Glomerular endothelial cell (primary cell): ENCODE measurements at places on chromosomes 3 and 15.
A peak's percentile ranks its signal among the peaks of the same experiment; 100 is the strongest.

GRCh38 chr15:62307551-62307950, 142.5 kb upstream of the C2CD4B start:
- no peak for DNase-seq

DNA sequence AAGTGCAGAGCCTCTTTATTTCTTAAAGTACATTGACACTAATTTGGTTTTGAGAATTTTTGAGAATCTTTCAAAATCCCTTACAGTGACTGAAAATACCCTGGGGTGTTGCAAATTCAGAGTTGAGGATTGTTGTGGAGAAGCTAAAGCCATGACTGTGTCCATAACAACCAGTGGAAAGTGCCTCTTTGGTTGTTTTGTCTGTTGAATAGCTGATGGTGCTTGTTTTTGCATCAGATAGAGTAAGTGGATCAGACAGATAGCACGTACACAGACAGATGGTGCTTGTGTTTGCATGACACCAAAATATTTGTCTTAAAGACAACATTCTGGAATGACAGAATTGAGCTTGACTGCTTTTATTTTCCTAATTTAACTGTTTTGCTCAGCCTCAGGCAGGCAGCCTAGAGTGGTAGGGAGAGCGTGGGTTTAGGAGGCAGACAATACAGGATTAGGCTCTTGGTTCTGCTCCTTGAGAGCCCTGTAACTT, 265.0 kb downstream of the IL20RB start:
- DNase-seq = no peak

GRCh38 chr3:120816728-120817127, 74.2 kb downstream of the GTF2E1 start:
- DNase-seq = no peak

- DNase-seq = no peak
These were observed 52.9 kb downstream of the RYK start for GRCh38 chr3:134197681-134198261.

- DNase-seq = no peak
These were observed 607.7 kb downstream of the PYDC2 start for GRCh38 chr3:192068464-192069254.

DNA sequence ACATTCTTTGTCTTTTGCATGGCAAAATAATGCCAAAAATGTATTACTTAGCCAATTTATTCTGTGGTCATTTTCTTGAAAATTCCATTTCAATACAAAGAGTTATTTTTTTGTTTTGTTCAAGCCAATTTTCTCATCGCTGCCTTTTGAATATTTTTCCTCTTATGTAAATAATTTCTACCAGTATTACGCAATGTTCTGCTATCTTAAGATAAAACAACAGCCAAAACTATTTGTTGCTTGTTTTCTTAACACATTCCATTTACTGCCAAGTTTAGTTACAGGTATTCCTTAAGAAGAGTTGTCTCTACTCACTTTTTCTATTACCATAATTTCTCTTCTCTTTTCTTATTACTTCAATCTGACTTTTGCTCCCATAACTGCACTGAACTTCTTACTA, 163.1 kb downstream of the ROBO1 start:
- no peak for DNase-seq

- DNase-seq = no peak
These were observed 26.1 kb upstream of the MGA start for GRCh38 chr15:41634072-41634626.

DNA sequence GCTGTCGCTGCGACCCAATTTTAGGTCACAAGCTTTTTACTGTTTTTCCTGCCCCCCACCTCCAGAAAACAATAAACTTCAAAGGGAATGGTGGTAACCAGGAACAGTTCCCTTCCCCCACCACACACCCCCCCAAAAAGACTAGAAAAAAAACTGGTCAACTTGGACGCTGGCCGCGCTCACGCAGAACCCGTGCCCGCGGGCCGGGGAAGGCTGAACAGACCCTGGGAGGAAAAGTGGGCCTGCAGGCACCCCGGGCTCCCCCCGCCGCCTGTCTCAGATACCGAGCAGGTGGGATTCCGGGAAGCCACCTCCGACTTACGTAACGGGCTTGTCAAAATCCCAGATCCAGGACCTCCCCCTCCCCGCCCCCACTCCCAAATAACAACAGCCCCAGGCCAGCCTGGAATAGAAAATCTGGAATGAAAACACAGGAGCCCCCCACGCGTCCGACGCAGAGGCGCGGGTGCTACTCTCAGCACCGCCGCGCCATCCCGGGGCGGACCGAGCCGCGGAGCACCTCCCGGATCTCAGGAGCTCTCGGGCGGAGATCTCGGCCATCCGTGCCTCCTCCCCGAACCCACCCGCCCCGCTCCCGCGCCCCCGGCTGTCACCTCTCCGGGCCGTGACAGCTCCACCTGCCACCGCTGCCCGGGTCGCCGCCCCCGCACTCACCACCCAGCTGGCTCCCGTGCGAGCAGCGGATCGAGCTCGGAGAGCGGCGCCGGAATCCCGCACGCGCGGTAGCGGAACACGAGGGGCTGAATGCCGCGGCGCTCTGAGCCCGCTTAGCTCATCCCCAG, 557 bp downstream of the DENND4A start:
- no peak for DNase-seq

GRCh38 chr15:57772223-57772957, 65.9 kb downstream of the POLR2M start:
- DNase-seq = no peak

DNA sequence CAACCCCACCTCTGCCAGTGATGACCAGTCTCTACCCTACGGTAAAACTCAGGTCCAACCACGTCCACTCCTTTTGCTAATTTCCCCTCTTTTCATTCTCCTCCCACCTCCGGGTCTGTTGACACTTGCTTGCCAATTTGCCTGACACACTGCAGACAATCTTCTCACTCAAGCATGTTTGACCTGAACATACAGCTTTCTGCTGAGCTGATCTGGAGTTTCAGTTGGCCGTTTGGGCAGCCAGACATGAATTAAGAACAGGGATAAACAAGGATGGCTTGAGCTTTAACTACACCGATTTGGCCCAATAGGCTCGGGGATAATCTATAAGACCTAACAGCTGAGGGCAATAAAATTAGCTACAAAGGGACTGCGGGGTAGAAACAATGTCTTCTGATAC, 758.6 kb upstream of the CFAP20DC start:
- no peak for DNase-seq

GRCh38 chr3:146948186-146948585, 343.0 kb upstream of the PLSCR5 start:
- DNase-seq = no peak

DNA sequence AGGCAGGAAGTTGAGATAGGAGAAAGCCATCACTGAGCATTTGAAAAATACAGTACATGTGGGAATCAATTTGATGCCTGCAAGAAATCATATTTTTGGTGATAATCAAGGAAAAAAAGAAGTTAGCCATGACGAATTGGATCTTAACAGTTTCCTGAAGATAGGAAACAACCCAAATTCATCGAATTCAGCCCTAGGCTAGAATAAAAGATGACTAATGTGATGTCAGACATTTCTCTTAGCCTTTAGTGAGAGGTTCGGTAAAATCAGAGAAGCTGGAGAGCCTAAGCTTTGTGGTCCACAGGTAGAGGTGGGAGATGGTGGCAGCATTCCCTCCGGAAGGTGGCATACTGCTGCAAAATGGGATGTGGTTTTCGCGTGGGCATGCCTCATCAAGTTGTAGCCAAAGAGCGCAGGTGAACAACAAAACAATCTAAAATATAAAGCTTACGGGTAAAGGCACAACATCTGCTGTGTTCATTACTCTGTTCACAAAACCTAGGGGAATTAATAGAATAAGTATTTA, 144.1 kb upstream of the ALCAM start:
- no peak for DNase-seq

DNA sequence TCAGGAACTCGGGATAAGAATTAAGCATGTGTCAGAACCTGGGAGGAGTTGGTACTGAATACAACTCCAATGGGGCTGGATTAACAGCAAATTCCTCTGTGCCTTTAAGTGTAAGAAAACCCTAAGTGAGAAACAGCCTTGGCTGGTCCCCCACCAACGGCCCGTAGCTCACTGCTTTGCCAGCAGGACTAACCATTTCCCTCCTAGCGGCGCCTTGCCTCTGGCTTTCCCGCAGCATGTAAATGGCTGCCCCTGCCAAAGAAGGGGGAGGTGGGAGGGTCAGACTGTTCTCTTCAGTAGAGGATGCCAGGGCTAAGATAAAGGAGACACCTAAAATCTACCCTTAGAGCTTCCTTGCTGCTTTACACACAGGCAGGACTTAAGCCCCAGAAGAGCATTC, 51.0 kb upstream of the SH3GL3 start:
- no peak for DNase-seq

GRCh38 chr15:71411538-71412482, 296.5 kb downstream of the THSD4 start:
- peak; percentile 12 for DNase-seq

- no peak for DNase-seq
These were observed 12.2 kb downstream of the ZNF774 start for GRCh38 chr15:90364251-90364650.

DNA sequence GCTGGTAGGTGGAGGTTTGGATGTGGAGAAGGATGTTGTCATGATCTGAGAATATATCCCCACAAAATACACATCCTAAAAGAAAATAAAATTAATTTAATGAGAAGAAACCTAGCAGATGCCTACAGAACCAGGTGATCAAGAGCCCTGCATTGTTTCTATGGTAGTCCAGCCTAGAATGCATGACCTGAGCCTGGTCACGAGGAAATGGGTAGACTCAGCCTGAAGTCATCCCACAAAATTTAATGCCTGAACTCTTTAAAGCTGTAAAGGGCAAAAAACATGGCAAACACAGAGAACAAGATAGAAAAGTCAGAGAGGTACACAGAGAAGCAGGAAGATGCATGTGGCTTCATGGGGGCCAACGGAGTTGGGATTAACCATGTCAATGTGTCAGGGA, 36.0 kb downstream of the LDHAL6B start:
- DNase-seq = no peak

DNA sequence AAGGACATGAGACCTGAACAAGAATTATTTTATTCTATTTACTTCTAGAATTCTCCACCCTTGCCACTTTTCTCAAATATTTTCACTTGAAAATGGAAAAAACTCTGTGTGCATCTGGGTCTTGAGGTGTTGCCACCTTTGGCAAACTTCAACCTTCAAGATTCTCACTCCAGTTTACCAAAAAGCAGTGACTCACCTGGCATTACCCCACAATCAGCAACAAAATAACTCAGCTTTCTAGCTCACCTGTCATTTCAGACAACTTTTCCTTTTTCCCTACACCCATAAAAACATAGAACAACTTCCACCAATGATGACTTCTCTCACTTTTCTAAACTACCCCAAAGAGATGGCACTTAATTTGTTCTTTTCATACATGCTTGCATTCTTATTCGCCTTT, 115.8 kb downstream of the DUT start:
- DNase-seq = no peak

DNA sequence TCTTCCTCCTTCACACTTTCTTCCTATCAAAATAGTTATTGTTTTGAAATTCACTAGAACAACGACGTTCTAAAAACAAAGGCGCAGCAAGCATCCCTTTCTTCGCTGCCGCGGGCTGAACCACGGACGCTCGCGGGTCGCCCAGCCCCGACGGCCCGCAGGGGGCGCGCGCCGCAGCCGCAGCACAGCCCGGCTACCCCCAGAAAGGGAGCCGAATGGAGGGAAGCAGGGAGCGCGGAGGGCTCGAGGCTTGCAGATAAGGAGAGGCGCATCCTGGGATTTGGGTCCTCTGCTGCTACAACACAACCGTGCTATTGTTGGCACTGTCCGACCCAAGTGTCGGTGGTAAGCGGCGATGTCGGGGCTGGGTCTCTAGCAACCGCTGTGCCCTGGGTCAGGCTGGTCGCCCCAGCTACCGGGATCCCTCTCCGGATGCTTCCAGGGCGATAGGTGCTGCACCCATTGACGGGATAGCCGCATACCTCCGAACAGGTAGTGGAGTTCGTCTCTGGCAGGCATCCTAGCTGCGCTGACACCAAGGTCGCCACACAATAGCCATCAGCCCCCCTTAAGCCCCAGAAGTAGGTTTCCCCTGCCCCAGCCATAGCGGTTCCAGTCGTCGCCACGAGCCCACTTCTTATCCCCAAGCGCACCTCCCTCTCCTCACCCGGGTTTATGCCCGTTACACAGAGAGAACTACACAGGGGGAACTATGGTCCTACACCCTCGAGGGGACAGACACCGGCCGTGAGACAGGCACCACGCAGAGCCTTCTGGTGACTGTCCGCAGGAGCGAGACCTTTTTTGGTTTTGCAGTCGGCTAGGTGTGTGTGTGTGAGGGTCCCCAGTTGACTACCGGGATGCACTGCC, 6.0 kb downstream of the ONECUT1 start:
- DNase-seq = no peak
